CD4-positive, alpha-beta T cell treated with Interleukin-10 for 1 hour (primary cell): ENCODE measurements at places on chromosomes 12 and 14.

- DNase-seq, result peak; percentile 40
These were observed at the start of gene RBMS2 for GRCh38 chr12:56521590-56522371. Gene RBMS2, plus strand, starts transcription at chr12:56521820. Its CDS starts 204 bp downstream, at chr12:56522024.

- DNase-seq, result no peak
These were observed 637 bp upstream of the FOXG1 start for GRCh38 chr14:28765831-28766468.

DNA sequence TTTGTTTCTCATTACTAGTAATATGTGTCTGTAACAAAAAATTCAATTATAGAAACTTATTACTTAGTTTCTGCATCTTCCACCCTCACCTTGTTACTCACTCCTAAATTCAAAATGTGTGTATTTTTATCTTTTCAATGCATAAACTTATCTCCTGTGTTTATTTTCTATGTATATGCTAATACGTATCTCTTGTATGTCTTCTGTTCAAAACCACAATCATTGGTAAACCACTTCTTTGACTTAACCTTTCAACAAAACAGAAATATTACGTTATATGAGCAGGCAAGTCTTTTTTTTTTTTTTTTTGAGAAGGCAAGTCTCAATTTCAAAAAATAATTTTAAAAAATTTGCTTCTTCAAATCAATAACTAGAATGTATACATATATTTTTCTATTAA is 39.2 kb upstream of the RPH3A start:
- peak; percentile 9 for DNase-seq

DNA sequence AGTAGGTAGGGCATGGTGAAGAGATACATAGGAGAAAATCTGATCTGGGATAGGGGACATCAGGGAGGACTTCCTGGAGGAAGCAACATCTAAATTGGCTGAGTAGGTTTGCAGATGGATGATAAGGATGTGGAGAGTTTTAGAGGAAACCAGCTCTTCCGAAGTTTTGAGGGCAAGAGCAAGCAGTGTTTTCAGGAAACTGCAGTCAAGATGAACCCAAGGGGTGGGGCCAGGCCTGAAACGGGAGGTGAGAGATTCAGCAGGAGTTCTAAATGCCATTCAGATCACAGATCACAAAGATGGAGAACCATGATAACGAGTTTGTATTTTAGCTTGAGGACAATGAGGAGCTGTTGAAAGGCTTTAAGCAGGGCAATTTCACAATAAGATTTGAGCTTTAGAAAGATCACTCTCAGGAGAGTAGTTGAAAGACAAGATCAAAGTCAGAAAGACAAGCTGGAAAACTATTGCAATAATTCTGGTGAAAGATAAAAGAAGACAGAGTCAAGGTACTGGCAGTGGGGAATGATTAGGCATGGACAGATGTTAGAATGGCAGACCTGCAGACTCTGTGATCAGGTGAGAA is 70.1 kb upstream of the PLXNC1 start:
- no peak for DNase-seq

GRCh38 chr14:91912035-91912434 is 35.5 kb downstream of the FBLN5 start:
- no peak for DNase-seq

- no peak for DNase-seq
These were observed 295.7 kb downstream of the CACNA1C start for GRCh38 chr12:2348482-2348852.

GRCh38 chr12:47992776-47993175 is 11.5 kb downstream of the COL2A1 start:
- no peak for DNase-seq

- no peak for DNase-seq
These were observed 28.7 kb downstream of the NELL2 start for GRCh38 chr12:44847403-44847802.

DNA sequence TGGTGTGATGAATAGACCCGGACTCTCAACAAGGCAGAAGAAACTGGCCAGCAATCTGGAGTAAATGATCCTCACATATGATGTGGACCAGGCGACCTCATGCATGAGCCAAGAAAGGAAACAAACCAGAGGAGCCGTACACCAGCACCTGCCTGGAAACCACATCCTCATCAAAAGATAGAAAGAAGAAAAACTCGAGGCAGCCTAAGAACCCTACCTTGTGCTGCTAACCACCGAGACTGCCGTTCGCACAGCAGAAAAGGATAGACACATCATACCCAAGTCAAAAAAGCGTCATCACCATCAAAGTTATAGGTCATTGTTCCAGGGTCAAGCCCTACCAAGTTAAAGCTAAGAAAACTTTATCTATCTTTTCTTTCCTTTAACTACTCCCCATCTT is 66.7 kb downstream of the RESF1 start:
- DNase-seq, result peak; percentile 50

GRCh38 chr12:42094277-42094676 is 50.4 kb downstream of the GXYLT1 start:
- DNase-seq, result peak; percentile 38

DNA sequence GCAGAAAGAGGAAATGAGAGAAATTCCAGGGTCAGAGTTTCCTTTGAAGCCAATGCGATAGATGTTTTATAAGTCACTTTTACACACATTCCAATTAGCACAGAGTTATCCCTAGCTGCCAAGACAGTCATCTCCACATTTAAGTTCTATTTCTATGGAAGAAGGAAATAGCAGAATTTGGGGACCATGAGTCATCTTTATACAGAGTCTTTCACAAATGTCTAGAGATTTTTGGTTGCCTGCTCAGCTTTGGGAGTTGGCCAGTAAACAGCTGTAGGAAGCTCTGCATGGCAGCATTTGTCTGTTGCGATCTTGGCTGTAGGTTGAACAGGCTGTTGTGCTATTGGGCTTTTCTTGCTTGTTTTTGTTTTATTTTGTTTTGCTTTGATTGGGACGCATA is 884.3 kb downstream of the GALC start:
- DNase-seq, result no peak

GRCh38 chr12:63919756-63920155 is 75.3 kb downstream of the SRGAP1 start:
- no peak for DNase-seq

DNA sequence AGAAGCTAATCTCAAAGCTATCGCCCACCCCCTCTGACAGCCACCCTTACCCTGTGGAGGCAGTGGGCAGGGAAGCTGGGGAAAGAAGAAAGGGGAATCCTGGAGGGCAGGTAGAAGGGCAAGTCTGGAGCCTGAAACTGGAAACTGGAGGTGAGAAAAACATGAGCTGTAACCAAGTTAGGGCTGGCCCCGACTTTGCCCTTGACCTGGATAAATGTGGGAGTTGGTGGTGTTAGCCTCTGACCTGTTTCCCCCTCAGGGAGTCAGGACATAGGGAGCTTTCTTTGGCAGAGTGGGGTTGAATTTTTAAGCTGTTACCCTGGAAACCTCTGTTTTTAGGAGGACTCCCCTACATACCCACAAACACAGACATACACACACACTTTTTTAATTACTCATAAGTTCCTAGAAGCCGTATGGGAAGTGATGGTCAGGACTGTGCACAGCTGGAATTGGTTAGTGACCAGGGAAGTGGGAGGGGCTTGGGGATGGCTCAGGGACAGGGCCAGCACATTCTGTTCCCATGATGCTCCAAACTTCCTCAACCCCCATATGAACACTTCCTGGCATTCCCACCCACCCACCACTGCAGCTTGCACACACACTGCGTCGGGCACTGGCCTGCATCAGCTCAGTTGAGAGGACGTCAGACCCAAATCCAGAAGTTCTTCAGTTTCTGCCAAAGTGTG is 5.0 kb upstream of the MMP19 start:
- DNase-seq, result peak; percentile 23

- DNase-seq, result peak; percentile 29
These were observed 1.4 kb downstream of the WSB2 start for GRCh38 chr12:118059341-118060191.

DNA sequence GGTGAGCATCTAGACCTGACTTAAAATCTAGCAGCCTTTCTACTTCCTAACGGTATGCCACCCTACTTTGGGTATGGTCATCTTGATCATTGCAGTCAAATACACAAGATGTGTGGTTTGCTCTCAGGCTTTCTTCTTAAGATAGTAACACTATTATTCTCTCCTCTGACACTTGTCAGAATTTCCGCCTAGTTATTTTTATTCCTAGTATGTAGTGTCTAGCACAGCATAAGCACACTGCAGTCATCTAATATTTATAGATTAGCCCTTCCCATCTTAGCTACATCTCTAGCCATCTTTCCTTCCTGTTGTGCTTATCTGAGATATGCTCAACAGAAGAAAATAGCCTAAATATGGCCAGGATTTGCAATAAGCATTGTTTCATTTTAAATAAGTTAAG is 180.1 kb downstream of the C12orf50 start:
- DNase-seq, result no peak

GRCh38 chr12:17818931-17819330 is 271.1 kb downstream of the RERGL start:
- DNase-seq, result no peak

GRCh38 chr12:11785712-11786111 is 136.2 kb downstream of the ETV6 start:
- DNase-seq, result no peak

DNA sequence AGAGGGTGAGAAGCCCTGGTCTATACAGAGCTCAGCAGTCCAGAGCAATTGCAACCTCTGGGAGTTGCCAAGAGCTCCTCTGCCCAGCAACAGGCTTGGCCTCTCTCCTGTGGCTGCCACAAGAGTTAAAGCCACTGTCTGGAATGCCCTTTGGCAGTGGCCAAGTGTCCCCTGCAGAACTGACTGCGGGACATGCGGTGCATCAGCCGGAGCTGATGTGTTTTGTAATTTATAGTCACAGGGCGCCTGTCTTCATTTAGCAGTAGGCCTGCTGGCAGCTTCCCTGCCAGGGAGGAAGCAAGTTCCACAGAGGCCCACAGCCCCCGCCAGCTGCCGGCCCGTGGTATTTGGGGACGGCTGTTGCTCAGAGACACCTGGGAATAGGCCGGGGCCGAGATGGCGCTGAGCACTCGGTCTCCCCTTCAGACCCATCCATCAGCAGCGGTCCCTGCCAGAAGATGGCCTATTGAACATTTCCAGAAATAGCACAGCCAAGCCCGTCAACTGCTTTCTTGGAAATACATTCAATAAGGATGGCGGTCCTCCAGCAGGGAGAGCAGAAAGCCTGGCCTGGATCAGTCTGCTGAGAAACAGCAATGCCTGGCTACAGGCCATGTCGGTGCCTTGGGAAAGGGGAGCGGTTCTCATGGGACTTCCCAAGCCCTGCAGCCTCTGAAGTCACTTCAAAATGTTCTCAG is 217.4 kb downstream of the CRADD start:
- no peak for DNase-seq

DNA sequence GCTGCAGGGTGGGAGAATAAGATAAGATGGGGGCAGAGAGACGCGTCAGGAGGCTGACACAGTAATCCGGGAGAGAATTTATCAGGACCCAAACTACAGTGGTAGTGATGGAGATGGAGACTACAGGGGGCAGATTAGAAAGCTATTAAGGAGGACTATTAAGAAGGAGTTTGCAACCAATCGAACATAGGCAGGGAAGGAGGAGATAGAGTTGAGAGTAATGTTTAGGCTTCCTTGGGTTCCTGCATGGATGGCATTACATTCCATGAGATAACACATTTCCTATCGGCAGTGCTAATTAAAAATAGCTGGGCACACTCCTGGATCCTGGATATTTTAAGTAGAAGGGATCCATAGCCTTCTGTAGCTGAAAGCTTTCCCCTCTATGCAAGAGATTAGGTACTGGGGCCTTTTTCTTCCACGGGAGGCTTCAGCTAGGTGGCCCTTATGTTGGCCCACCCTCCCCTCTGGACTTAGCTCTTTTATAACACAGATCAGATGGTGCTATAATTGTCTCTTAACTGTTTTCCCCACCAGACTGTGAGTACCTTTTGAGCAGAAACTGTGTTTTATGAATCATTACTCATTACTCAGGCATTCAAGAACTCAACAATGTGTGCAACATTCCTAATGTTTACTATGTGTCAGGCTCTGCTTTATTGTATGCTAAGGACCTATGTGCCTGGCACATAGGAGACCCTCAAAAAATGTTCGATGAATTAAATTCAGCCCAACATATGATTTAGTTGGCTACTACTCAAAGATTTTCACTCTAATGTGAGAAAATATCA is 113.0 kb downstream of the RMST start:
- no peak for DNase-seq

DNA sequence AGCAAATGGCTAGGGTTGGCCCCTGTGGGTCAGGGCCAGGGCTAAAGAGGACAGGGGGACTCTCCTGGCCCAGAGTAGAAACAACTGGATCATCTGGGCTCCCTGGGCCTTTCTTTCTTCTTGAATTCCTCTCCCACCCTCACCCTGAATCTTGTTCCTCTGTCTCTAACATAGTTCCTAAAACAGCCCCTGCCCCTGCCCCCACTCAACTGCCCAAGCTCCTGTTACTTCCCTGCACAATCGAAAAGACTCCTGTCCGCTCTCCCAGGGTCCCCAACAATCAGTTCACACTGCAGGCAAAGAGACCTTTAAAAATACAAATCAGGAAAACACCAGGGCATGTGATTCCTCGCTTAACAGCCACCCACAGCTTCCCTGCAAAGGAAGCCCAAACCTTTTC is 18.0 kb upstream of the ANKRD33 start:
- no peak for DNase-seq

DNA sequence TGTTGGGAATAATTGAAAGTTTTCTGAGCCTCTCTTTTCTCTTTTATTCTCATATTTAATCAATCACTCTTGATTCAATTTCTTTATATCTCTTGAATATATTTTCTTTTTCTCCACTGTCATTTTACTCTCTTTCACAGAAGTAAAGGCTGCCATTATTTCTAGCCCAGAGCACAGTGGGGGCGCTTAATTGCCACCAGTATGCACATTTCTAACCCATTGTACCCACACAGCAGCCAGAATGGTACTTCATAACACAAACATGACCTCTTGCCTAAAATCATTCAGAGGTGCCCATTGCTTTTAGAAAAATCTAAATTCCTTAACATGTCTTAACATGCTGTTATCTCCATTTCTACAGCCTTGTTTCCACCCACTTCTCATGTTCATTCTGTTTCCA is 190.2 kb upstream of the LMO3 start:
- DNase-seq, result no peak

GRCh38 chr12:108040947-108041346 is 88.1 kb upstream of the WSCD2 start:
- no peak for DNase-seq

DNA sequence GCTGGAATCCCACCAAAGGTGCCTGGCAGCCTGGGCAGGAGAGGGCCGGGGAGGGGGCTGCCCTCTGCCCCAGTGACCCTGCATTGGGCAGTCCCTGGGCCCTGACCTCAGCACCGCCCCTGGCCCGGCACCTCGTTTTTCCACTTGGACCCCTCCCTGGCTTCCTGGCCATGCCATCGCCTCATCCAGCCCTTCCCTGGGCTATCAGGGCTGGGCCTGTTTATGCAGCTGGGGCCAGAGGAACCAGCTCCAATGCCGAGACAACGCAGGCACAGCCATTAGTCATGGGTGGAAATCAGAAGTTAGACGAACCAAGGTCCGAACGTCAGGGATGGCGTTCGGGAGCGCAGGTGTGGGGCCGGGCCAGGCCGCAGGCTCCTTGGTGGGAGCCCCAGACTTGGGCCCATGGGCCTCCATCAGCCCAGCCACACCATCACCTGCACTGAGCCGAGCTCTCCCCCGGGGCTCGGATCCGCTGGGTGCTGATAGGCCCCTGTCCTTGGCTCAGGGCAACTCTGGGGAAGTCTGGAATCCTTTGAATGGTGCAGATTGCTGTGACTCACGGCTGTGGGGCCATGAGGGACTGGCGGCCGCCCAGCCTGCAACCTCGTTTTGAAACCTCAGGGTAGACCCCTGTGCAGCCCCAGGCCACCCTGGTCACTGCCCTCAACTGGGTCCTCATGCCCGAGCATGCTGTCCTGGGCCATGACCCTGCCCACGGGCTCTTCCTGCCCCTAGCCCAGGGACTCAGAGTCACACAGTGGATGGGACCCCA is 169.4 kb downstream of the KIF26A start:
- no peak for DNase-seq
